ENCODE measurements at places on chromosomes 13 and 19.
A peak's percentile ranks its signal among the peaks of the same experiment; 100 is the strongest.

DNA sequence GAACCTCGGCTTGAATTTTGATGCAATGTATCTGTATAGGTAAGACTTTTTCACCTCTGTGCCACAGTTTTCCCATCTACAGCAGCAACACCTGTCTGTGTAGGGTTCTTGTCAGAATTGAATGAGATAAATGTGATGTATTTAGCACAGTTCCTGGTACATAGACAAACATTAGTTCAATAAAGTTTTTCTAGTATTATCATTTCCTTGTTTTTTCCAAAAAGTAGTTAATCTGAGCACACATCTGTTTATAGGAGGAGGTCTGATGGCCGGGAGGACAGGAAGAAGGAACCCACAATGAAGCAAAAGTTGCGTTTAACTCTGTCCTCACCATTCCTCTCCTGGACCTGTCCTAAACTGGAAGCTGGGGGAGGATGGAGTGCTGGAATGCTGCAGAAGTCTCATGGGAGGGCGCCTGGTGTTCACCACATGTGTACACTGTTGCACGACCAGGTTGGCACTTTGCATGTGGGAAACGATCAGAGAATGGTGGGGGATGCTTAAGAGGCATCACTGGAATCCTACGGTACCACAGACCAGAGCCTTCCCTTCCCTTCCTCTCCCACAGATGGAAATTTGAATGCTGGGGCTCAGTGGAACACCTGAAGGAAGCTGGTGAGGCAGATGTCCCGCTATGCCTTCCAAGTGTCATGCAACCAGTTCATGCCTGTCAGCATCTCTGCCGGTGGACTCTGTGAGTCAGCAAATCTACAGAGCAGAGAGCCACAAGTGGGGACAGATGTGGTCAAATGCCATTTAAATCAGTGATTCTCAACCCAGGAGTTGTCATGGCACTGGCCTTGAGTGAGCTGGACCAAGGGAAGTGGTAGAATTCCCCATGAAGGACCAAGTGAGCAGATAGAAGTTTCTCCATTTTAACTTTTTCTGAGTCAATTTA lies 315.6 kb downstream of the DLEU7 start:
- DNase-seq, result no peak

DNA sequence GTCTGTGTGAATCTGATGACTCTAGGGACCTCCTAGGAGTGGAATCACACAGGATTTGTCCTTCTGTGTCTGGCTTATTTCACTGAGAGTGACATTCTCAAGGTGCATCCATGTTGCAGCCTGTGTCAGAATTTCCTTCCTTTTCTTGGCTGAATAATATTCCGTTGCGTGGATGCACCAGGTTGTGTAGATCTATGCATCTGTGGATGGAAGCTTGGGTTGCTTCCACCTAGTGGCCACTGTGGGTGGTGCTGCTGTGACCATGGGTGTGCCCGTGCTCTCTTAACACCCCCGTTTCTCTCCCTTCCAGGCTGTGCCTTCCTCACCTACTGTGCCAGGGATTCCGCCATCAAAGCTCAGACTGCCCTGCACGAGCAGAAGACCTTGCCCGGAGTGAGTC lies 26.2 kb downstream of the CELF5 start:
- no peak for DNase-seq

- DNase-seq, result no peak
These were observed 17.1 kb upstream of the SHFL start for GRCh38 chr19:10069046-10069445.

DNA sequence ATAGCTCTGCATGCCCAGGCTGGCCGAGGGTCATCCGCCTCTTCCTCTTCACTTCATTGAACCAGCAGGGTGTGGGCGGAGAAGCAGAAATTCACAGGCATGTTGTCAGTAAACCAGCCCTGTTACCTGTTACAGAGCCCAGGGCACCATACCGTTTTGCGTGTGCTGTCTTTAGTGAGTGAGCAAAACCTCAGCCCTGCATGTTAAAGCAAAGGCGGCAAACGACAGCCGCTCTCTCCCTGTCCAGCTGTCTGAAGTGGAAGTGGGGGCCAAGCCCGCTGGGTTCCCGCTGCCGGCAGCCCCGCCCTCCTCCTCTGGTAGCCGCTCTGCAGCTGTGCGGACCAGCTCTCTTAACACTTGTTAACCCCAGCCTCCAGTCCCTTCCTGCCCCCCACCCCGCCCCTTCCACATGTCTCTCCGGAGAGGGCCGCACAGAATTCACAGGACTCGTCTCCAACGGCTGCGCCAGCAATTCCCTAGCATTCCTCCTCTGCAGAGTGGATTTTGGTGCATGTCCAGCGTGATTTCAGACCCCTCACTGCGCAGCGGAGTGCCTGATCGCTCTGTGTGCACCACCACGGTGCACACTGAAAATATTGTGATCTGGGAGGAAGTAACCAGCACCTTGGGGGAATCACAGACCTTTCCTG lies 12.7 kb downstream of the KLHL26 start:
- peak; percentile 58 for DNase-seq

DNA sequence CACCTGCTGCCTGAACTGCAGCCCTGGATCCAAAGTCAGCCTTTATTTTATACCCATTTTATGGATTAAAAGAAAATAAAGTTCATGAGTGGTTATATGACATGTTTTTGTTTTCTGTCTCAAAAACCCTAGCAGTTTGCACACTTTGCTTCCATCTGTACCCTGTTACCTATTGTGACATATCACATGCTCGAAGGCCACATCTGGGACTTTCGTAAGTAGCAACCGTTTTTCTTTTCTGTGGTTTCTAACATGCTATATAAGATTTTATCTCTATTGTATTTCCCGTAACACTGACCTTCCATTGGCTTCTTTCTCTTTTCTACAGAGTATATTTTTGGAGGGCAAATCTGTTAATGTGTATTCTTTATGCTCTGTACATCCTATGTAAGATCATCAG lies 1007.2 kb downstream of the PCDH9 start:
- DNase-seq, result no peak

DNA sequence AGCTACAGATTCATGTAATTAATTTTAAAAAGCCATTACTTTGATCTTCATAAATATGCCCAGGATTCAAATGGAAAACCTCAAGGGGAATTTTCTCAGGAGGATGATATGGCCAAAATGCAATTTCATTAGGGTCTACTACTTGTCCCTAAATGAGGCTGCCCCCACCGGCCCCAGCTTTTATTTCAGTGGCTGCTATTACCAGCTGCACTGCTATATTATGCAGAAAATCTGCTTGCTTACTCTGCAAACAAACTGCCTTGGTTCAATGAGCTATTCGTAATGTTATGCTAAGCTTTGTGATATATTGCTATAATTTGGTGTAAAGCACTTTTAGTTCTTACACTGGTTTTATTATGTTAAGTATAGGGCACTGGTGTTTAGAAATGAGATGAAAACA lies 137.3 kb upstream of the TMTC4 start:
- no peak for DNase-seq

GRCh38 chr13:67351909-67352308 lies 121.8 kb upstream of the PCDH9 start:
- DNase-seq, result no peak

DNA sequence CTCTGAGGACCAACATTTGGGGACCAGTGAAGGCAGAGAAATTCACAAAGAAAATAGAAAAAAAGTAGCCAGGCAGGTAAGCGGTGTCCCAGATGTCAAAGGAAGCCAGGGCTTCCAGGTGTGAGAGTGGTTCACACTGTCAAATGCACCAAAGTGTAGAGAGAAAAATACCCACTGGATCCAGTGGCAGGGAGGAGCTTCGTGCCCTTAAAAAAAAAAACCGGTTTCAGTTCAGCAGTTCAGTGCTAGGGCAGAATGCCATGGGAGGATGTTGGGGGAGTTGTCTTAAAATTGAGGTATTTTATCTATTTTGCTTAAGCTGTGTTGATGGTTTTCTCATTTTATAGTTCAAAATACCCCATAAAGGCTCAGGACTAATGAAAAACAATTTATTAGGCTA lies 47.8 kb upstream of the C1QTNF9 start:
- no peak for DNase-seq

GRCh38 chr13:37450276-37450675 lies 148.3 kb downstream of the POSTN start:
- no peak for DNase-seq

DNA sequence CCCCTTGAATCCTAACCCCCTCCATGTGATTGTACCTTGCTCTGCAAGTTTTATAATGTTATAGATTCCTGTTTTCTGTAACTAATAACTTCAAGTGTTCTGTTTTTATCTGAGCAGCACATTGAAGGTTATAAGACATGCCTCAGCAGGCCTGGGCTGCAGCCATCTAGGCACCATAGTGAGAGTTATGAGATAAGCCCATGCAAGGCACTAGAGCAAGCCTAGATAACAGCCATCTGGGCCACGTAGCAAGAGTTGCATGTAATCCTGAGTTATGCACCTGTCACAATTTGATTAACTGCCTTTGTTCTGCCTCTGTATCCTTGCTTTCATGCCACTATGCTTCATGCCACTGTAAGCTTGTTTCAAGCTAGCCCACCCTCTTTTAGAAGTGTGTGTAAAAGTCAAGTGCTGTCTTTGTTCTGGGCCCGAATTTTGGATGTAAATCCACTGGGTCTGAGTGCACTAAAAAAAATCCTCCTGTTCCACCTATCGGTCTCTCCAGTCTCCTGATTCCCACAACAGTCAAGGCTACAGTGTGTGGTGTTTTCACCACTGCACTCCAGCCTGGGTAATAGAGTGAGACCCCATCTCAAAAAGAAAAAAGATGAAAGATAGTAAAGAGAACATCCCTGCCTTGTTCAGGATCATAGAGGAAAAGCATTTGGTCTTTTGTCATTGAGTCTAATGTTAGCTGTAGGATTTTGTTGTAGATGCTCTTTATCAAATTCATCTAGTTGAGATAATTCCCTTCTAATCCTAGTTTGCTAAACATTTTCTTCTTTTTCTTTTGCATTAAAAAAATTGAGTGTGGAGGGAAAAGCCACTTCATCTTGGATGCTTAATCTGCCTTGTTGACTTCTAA lies 16.0 kb upstream of the KBTBD6 start:
- no peak for DNase-seq

DNA sequence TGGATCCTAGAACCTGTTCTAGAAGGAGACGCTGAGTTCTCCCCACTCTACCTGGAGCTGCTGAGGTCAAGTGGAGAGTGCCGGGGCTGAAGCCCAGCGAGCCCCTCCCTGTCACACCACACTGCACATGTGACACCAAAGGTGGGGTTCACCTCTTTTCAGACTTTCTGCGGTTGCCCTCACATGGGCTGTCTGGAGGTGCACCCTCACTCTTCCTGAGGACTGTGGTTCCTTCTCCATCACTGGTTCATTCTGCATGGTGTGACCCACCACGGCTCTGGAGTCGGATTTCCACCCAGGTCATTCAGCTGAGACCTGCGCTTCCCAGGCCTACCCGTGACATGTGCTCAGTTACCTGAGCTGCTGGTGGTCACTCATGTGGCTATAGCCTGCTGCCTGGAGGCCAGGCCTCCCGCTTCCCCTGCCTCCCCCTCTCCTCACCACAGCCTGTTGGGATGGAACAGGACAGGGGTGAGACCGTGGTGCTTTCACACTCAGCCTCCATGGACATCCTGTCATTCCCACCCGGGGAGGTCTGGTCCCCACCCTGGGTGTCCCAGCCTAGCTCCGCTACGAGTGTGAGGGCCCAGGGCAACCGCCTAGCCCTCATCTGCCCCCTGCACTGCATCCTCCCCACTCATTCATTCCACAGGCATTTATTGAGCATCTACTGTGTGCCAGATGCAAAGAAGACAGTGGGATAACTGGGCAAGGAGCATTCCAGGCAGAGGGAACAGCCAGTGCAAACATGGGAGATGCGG lies 605 bp upstream of the A1BG start:
- DNase-seq, result no peak
